Keratinocyte (primary cell): ENCODE measurements at places on chromosomes 2 and 18. TPM values are rescaled to one million over a fixed set of nuclear protein-coding genes. Genes with fewer than 3 reads are reported as not detected.

The RAPGEF4 gene
- polyA plus RNA-seq: 0.76 to 1.6 TPM (median 1.2 TPM) in 3 replicates

The COL6A3 gene
- 0.01 TPM in 1 of 3 replicates, not detected in the others for polyA plus RNA-seq

The FIGN gene
- 1.9 to 2.9 TPM (median 2.0 TPM) in 3 replicates for polyA plus RNA-seq

DNA sequence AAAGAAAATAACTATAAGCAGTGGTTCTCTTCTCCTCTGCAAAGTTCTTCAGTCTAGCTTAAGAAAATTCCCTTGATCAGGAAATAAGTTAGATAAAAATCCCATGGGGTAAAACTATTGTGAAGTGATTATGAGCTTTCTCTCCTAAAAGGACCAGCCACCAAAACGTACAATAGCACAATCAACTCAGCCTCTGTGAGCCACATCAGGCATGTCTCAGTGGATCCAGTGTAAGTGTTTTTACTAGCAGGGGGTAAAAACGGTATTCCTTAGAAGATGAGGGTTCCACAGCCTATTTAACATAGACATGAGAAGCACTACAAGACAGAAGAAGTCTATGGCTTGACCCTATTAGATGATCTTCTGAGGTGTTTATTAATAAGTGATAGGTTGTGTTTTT lies 503.2 kb downstream of the PIK3C3 start:
- H3K4me3 ChIP-seq: no peak overlapping the region
- DNase-seq: no peak
- no peak overlapping the region for H3K27ac ChIP-seq
- H3K27me3 ChIP-seq: no peaks in the 10 kb centered on the region
- H3K36me3 ChIP-seq: no peaks in the 10 kb centered on the region
- no peaks in the 10 kb centered on the region for H3K4me1 ChIP-seq

- H3K36me3 ChIP-seq: no peaks in the 10 kb centered on the region
- H3K27ac ChIP-seq: no peak overlapping the region
- H3K4me3 ChIP-seq: no peak overlapping the region
- H3K4me1 ChIP-seq: no peaks in the 10 kb centered on the region
Measured at GRCh38 chr2:26165403-26165802, 7.5 kb upstream of the GAREM2 start.

DNA sequence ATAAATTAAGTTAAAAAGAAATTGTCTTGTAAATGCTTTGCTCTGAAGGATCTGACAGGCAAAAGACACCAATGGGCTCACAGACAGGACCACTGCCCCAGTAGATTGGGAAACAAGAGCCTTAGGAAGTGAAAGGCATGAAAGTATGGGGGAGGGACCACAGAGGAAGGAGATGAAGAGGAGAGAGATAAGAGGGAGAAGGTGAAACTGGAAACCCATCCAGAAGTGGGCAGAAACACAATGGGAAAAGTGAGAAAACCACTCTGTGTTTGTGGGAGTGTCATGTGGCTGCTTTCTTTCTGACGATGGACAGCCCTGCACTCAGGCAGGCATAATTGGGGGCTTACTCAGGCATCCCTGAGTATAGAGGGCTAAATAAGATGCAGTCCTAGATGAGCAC lies 101.5 kb upstream of the STON1 start:
- DNase-seq: no peak
- H3K4me1 ChIP-seq: peaks cover 6% of the 10 kb centered on the region
- no peaks in the 10 kb centered on the region for H3K27me3 ChIP-seq
- H3K27ac ChIP-seq: no peak overlapping the region

The GRB14 gene
- 1.4 to 4.2 TPM (median 2.3 TPM) in 3 replicates for polyA plus RNA-seq

The ZC3H15 gene
- 57.7 to 116 TPM (median 74.9 TPM) in 3 replicates for polyA plus RNA-seq

DNA sequence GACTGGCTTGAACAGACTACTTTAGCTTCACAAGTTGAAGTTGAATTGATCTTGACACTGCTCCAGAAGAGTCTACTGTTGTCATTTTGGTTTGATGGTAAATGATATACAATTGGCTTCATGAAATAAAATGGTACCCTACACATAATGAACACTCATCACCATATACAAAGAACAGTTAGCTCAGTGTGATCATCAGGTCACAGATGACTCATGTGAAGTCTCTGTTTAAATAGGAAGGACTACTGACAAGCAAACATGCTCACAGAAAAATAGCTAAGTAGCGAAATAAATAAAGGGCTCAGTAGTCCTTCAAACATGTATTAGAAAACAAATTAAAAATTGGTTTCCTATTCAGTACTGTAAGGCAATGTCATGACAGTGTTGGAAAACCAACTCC lies 96.2 kb downstream of the MEIS1 start:
- H3K4me3 ChIP-seq: no peak overlapping the region
- no peak overlapping the region for H3K27ac ChIP-seq
- no peaks in the 10 kb centered on the region for H3K36me3 ChIP-seq
- H3K4me1 ChIP-seq: no peaks in the 10 kb centered on the region
- H3K27me3 ChIP-seq: no peaks in the 10 kb centered on the region
- no peak for DNase-seq

GRCh38 chr2:18369760-18370159 lies 190.7 kb downstream of the RDH14 start:
- peaks cover 9% of the 10 kb centered on the region for H3K4me1 ChIP-seq
- DNase-seq: no peak
- no peak overlapping the region for H3K4me3 ChIP-seq
- H3K27ac ChIP-seq: no peak overlapping the region
- H3K27me3 ChIP-seq: no peaks in the 10 kb centered on the region

The DCTN1 gene
- polyA plus RNA-seq: 110 to 137 TPM (median 119 TPM) in 3 replicates

DNA sequence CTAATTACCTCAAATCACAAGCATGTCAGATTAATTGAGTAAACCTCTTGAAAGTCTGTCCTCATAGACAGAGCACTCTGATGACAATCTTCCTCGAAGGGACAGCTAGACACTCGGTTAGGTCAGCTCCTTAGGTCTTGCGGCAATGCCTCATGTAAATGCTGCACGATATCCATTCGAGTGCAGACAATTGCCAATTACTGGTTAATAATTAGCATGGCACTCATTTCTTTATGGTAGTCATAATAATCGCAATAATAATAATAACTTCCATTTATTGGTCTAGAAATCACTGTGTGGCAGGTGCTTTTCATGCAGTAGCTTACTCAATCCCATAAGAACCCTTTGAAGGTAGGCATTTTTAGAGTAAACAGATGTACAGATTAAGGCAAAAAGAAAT lies 44.7 kb upstream of the DSC1 start:
- peak overlapping the region; percentile 73 for H3K27ac ChIP-seq
- H3K4me1 ChIP-seq: peaks cover 59% of the 10 kb centered on the region
- peak overlapping the region; percentile 46 for H3K4me3 ChIP-seq
- H3K36me3 ChIP-seq: no peaks in the 10 kb centered on the region
- DNase-seq: no peak

The RETSAT gene
- 74.0 to 98.8 TPM (median 74.8 TPM) in 3 replicates for polyA plus RNA-seq

The MGAT4A gene
- 0.17 to 0.81 TPM (median 0.27 TPM) in 3 replicates for polyA plus RNA-seq

- H3K36me3 ChIP-seq: peaks cover 12% of the 10 kb centered on the region
- no peaks in the 10 kb centered on the region for H3K27me3 ChIP-seq
- H3K27ac ChIP-seq: no peak overlapping the region
- H3K4me3 ChIP-seq: no peak overlapping the region
- DNase-seq: no peak
Measured at GRCh38 chr18:48580066-48580465, 41.2 kb downstream of the CTIF start.
